ENCODE measurements at places on chromosomes 3 and 15.

DNA sequence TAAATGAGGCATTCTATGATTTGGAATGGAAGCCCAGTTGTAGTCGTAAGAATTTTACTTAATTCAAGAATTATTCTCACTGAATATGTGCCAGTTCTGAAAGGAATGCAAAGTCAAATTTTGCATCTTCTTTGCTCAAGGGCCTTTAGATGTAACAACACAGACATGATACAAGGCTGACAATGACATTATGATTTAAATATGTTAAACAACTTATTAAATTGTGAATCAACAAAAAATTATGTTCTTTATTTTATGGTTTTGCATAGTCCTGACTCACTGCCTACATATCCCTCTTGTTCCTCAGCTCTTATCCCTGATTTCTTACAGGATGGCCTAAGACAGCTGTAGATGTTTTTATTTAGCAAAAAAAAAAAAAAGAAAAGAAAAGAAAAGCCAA lies 170.9 kb upstream of the NR2E3 start:
- no peak for DNase-seq

- DNase-seq, result no peak
Observed at GRCh38 chr3:133384331-133385027, 15.4 kb upstream of the BFSP2 start.

DNA sequence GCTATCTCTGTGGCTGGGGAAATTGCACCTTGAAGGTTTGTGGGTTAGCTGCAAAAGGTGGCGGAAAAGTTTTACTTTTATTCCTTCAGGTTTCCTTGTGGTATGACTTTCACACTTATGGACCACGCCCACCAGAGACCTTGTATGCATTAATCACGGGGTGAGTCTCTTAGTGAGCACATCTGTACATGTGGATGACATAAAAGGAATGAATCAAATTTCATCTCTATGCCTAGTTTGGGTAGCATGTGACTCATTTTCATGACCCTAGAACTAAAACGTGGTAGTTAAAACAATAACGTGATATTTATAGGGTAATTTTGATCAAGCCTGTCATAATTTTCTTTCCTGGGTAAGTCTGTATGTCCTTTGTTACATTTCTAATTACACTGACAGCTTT lies 141.7 kb downstream of the PDCD6IP start:
- DNase-seq, result no peak

GRCh38 chr3:177982034-177982433 lies 554.2 kb upstream of the KCNMB2 start:
- DNase-seq, result no peak

DNA sequence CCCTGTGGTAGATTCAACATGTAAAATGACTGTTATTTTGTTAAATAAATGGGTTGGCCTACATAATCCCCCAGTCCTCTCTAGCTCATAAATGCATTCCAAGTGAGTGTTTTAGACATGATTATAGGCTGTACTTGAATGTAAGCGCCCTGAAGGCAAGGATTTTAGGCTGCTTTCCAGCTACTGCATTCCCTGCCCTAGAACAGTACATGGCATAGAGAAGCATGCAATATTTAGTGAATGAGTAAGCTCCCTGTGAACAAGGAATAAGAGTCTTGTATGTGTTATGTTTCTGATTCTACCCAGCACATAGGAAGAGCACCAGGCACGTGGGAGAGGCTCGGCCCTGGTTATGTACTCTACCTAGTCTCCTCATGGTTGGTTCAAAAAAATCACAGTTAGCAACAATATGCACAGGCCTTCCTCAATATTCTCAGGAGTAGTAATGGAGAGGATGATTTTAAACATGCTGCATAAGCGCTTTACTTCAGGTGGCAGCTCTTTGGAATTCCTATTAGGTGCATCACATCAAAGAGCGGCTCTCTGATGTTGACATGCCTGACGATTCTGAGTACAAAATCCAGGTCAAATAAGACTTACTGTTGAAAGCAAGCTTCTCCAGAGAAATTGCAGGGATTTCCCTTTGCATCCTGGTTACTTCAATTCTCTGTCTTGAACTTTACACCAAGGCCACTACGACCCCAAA lies 456.6 kb downstream of the MAGI1 start:
- no peak for DNase-seq

Measured in effector memory CD4-positive, alpha-beta T cell (primary cell).